ENCODE measurements at places on chromosomes 4 and X.

- DNase-seq: no peak
Observed at GRCh38 chr4:5712931-5713330, 1.9 kb downstream of the EVC start.

- no peak for DNase-seq
Observed at GRCh38 chr4:75715105-75715799, 9.1 kb upstream of the USO1 start.

- no peak for DNase-seq
Observed at GRCh38 chr4:169489306-169489705, 123.1 kb downstream of the NEK1 start.

GRCh38 chr4:154073107-154073822 lies 284.4 kb upstream of the SFRP2 start:
- no peak for DNase-seq

GRCh38 chr4:187178587-187178986 lies 454.9 kb upstream of the FAT1 start:
- DNase-seq: no peak
